Common myeloid progenitor, CD34-positive (primary cell): ENCODE measurements at places on chromosomes 7 and 10.

- DNase-seq: no peak
Measured at GRCh38 chr7:74505471-74506324, 52.0 kb downstream of the GTF2IRD1 start.

- DNase-seq: no peak
Measured at GRCh38 chr10:71390921-71391690, 5.6 kb upstream of the CDH23 start.

GRCh38 chr7:158512042-158512441 lies 75.6 kb downstream of the PTPRN2 start:
- no peak for DNase-seq

DNA sequence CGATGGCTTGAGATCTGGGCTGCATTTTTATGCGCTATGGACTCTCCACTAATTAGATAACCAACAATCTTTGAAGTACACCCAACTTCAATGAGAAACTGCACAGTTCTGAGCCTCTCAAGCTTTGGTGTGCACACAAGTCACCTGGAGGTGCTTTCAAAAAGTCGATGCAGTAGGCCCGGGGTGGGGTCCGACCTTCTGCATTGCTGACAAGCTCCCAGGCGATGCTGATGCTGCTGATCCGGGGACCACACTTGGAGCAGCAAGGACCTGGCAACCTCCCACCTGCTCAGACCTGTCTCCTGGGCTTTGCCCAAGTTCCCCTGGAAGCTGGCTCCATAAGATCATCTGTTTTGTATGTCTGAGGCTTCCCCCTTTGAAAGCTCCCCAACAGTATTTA lies 10.7 kb downstream of the KIAA1549 start:
- DNase-seq: no peak

DNA sequence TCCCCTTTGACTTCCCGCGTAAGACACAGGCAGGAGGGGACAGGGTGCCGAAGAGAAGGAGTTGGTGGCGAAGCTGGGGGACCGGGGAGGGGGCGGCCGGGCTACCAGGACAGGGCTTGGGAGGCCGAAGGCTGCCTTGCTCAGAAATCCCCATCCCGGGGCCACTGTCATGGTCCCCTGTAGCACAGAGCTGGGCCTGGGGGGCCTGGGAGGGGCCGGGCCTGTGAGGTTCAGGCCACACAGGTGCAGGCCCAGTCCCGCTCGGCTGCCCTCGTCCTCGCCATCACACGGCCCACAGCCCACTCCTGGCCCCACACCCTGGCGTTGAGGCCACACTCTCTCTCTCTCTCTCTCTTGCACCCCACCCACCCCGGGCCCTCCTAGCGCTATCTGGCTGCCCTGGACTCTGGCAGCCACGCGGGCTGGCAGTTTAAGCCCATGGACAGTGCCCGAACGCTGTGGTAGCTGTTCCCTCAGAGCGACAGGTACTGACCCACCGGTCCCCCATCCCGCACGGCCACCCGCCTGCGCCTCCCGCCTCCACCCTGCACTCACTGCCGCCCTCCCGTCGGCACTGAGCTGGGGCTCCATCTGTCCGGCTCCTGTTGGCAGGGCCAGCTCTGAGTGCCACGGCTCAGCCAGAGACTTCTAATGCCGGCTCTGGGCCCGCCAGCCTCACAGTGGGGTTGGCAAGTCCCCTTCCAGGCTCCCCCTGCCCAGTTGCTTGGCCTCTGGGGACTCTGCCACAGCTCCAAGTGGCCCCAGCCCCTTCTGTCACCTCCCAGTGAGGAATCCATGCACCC lies 28.0 kb downstream of the TTYH3 start:
- DNase-seq: no peak

- no peak for DNase-seq
Measured at GRCh38 chr10:28985137-28985885, 303.6 kb upstream of the LYZL1 start.

DNA sequence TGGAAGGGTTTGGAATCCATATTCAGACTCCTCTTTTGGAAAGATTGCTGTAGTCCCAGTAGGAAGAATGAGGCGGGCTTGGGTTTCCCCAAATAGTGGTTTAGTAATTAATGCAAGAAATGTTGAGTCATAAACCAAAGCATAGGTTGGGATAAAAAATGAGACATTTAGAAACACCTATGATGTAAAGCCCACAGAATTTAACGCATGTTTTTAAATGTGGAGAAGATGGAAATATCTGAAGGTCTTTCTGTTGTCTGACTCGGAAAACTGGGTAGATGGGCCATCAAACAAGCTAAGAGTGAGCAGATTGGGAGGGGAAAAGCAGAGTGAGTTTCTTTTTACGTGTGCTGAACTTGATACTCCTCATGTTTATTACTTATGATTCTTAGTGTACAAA lies 62.2 kb downstream of the LANCL2 start:
- no peak for DNase-seq

DNA sequence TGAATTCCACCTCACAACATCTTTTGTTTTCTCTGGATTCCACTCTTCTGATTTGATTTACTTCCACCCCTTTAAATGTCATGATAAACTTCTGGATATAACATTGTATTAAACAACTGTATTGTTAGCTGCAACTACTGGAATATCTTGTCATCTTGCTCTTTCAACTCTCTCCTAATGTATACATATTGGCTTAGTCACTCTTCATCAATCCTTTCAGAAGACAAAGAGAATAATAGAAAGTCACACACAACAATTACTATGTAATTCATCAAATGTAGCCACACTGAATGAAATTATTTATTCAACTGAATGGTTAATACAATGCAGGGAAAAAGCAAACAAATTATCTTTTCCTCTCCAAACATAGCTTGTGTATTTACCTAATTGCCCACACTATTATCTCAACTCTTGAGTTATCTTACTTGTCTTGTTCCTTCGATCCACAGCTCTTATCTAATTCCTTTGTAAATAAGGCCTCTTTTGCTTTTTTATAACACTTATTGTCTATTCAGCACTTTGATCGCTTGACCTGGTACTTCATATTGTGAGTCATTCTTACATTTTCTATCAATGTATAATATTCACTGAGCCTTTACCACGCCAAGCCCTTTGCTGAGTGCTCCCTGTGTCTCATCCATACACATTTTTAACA lies 16.7 kb downstream of the SEMA3A start:
- DNase-seq: no peak

- peak; percentile 33 for DNase-seq
Measured at GRCh38 chr10:49135575-49136313, 1.9 kb upstream of the FAM170B start.

DNA sequence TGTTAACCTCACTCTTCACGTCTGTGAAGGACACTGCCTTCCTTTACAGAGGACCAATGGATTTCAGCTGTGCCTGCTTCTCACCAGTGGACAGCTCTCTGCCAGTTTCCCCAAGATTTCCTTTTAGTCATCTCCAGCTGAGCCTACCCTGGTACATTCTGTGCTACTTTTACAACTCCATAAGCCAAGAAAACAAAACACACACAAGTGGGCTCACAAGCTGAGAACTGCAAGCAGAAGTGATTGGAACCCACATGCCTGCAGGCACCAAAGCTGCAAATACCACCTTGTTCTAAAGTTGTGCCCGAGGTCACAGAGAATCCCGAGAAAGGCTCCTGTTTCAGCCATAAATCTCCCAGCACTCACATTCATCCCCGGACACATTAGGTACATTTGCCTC lies 636.8 kb downstream of the PHTF2 start:
- DNase-seq: no peak
